ENCODE measurements at places on chromosomes 6 and 20.
A peak's percentile ranks its signal among the peaks of the same experiment; 100 is the strongest.

GRCh38 chr20:17471606-17472187 lies 59.5 kb downstream of the BFSP1 start:
- DNase-seq = no peak

DNA sequence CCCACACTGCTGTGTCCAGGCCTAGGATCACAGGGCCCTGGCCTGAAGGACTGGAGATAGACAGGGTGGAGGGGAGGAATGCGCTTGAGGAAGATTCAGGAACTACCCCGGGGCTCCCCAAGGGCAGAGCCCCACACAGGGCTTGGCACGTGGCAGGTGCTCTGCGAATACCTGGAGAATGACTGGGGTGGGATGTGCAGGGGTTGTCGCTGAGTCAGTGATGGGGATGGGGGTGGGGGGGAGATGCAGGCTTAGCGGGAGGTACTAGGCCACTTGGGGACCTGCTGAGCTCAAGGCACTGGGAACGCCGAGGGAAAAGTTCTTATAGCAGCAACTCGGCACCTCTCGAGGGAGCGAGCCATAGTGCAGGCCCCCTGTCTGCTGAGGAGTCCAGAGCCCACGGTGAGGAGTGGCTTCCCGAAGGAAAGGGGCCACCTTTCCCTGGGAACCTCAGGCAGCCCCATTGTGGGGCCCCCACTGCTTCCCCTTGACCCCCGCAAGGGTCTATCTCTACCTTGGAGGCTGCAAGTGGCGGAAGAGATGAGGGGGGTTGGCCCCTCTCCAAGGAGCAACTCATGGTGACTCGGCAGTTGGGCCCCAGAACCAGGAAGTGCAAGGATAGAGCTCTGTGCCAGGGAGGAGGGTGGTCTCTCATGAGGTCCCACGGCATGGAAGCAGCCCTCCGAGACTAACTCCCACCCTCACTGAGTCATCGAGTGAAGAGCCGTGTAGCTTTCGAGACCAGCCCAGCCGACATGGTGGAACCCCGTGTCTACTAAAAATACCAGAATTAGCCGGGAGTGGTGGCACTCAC lies 33.1 kb downstream of the SRC start:
- no peak for DNase-seq

DNA sequence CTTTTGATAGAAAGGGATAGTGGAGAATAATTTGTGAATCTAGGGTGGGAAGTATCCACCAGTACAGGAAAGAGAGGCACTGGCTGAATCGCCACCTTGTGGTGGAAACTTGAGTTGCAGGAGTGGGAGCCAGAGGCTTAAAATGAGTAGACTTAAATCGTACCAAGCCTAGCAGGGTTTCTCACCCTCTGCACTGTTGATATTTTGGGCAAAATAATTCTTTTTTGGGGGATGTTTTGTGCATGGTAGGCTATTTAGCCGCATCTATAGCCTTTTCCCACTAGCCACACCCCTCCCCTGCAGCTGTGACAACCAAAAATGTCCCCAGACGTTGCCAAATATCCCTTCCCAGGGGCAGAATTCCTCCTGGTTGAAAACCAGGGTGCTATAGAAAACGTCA lies 119.1 kb downstream of the DHX35 start:
- peak; percentile 42 for DNase-seq

DNA sequence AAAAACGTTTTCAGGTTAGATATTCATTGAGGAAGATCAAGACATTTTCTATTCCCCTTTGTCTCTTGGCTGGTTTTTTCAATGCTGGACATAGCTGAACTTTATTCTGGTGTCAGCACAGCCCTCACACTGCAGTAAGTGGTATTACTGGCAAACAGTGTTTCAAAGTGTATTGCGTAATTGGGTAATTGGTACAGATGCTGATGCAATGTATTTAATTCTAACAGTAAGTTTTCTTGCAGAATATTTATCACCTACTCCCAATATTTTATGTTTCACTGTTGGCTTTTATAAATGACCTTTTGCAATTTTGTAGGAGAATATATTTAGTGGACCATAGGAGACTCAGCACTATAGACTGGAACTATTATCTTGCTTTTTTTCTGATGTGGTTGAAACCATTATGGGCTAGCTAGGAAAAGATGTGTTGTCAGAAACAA lies 287.6 kb upstream of the SOX4 start:
- DNase-seq = no peak

DNA sequence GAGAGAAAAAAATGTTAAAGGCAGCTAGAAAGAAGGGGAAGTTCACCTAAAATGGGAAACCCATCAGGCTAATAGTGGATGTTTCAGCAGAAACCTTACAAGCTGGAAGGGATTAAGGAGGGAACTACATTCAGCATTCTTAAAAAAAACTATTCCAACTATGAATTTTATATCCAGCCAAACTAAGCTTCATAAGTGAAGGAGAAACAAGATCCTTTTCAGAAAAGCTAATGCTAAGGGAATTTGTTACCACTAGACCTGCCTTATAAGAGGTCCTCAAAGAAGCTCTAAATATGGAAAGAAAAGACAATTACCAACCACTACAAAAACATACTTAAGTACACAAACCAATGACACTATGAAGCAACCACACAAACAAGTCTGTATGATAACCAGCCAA lies 59.2 kb upstream of the SLC35F1 start:
- DNase-seq = no peak

Measured in HS-27A (cell line).